ENCODE measurements at places on chromosomes 4 and X. TPM values are rescaled to one million over a fixed set of nuclear protein-coding genes. Genes with fewer than 3 reads are reported as not detected.

DNA sequence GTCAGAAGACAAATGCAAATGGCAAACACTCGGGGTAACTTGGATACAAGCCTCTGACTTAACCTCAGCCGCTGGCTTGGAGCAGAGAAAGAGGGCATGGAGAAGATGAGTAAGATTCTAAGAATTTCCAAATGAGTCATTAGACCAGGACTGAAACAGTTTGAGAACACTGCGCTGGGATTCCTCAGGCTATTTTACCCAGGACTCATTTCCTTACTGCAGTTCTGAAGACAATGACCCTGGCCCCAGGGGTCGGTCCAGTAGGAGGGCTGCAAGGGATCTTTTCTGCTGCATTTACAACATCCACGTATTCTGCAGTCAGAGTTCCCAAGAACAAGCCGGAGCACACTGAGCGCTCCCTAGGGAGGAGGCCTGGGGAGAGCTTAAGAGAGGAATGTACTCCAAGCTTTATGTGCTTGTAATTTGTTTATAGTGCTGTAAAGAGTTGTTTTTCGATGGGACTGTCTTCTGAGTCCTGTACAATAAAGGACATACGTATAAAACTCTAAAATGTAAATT lies 27.3 kb upstream of the SORBS2 start:
- H3K27ac ChIP-seq: no peak overlapping the region
- no peak overlapping the region for H3K4me3 ChIP-seq
- no peaks in the 10 kb centered on the region for H3K27me3 ChIP-seq
- H3K36me3 ChIP-seq: no peaks in the 10 kb centered on the region
- no peak for DNase-seq

- peak overlapping the region; percentile 84 for H3K4me3 ChIP-seq
- H3K4me1 ChIP-seq: peaks cover 58% of the 10 kb centered on the region
- peaks cover 2% of the 10 kb centered on the region for H3K27me3 ChIP-seq
- H3K27ac ChIP-seq: peak overlapping the region; percentile 60
Observed at GRCh38 chrX:153336988-153337387, 3.0 kb downstream of the ZNF275 start.

GLUD2 gene
- 0.25 TPM for total RNA-seq

GRCh38 chr4:88503344-88503743 lies 20.2 kb downstream of the PYURF start:
- H3K4me1 ChIP-seq: peaks cover 4% of the 10 kb centered on the region
- H3K27ac ChIP-seq: no peak overlapping the region
- no peaks in the 10 kb centered on the region for H3K27me3 ChIP-seq
- peaks cover 32% of the 10 kb centered on the region for H3K36me3 ChIP-seq

DNA sequence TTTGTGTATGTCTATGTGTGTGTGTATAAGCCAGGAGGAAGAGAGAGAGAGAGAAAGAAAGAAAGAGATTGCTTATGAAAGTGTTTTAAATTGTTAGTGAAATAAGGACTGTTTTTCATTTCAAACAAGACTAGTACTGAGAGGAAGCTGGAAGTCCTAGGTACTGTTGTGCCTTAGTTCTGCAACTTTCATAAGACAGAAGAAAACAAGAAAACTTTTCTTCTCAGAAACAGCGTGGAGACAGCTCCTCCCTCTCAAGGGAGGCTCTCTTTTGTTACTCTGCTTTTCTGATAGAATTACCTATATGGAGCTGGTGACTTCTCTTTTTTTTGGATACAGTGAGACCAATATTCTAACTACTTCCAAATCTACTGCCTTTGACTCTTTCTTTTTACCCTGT lies 62.5 kb downstream of the BANK1 start:
- no peak overlapping the region for H3K4me3 ChIP-seq
- peaks cover 8% of the 10 kb centered on the region for H3K27me3 ChIP-seq
- H3K4me1 ChIP-seq: no peaks in the 10 kb centered on the region
- no peaks in the 10 kb centered on the region for H3K36me3 ChIP-seq
- no peak for DNase-seq

- DNase-seq: no peak
- no peaks in the 10 kb centered on the region for H3K4me1 ChIP-seq
- no peak overlapping the region for H3K27ac ChIP-seq
- no peaks in the 10 kb centered on the region for H3K36me3 ChIP-seq
- no peak overlapping the region for H3K4me3 ChIP-seq
Observed at GRCh38 chr4:104524026-104524425, 29.3 kb upstream of the CXXC4 start.

ARHGAP36 gene
- not detected for total RNA-seq

FMR1NB gene
- not detected for total RNA-seq

CLGN gene
- not detected for total RNA-seq

USP17L26 gene
- total RNA-seq: not detected

DNA sequence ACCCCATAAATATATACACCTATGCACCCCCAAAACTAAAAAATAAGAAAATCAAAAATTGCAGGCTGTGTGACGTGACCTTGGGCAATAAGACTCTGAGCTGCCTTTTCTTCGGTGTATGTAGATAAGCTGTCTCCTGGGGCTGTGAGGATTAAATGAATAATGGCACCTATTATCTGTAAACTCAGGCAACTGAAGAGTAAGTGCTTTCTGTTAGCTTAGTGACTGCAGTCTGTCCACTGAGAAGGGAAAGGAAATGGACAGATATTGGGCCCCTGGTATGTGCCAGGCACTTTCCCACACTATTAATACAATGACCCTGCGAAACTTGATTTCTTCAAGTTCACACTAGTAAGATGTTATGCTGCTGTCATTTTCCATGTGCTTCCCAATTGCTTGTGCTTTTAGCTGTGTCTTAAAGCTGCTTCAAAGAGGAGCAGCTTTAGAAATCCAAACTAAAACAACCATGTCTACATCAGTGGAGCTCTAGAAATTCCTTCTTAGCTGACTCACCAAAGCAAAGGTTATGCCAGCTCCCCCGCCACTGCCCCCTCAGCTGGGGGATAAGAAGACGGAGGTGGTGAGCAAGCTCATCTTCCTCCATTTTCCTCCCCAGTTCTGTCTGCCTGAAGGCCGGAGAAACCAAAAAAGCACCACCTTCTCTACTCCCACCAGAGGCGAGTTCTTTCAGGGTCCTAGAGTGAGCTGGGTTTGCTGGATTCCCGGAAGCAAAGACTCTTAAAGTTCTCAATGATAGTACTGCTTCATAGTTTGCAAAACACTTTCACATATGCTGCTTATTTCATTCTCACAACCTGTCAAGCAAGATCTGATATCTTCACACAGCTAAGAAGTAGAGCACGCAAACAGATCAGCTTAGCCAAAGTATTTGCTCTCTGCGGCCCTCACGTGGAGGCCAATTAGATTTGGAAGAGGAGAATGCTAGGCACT lies 8.8 kb upstream of the DGAT2L6 start:
- H3K27me3 ChIP-seq: peaks cover 3% of the 10 kb centered on the region
- no peak for DNase-seq
- no peak overlapping the region for H3K4me3 ChIP-seq
- no peak overlapping the region for H3K27ac ChIP-seq
- peaks cover 7% of the 10 kb centered on the region for H3K36me3 ChIP-seq
- H3K4me1 ChIP-seq: peaks cover 8% of the 10 kb centered on the region

DNA sequence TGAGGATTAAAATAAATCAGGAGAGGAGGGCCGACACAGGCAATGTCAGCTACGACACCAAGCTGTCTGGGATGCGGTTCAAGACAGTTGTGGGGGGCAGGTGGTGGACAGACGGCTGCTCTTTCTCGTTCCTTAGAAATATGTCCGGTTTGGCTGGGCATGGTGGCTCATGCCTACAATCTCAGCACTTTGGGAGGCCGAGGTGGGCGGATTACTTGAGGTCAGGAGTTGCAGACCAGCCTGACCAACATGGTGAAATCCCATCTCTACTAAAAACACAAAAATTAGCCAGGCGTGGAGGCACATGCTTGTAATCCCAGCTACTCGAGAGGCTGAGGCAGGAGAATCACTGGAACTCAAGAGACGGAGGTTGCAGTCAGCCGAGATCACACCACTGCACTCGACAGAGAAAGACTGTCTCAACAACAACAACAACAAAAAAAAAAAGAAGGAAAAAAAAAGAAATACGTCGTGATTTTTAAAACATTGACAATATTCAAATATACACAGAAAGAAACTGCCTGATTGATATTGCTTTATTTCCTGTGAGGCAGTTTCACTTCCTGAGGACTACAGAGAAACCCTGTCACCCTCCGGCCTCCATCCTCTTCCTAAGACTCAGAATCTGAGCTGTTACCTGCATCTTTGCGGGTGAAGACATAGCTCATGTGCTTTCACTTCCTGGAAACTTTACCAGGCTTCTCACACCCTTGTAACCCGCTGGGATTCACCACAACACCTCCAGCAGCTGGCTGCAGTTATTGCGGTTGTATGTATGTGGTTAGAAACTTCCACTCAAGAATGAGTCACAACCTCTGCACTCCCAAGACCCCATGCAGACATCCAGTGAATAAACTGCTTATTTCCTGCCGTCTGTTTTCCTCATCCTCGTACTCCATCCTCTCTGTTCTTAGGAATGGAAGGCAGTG lies 63.8 kb upstream of the STS start:
- peak overlapping the region; percentile 90 for H3K27ac ChIP-seq
- H3K27me3 ChIP-seq: no peaks in the 10 kb centered on the region
- peaks cover 29% of the 10 kb centered on the region for H3K4me1 ChIP-seq
- H3K36me3 ChIP-seq: peaks cover 8% of the 10 kb centered on the region
